Kasumi-1 (cell line): ENCODE measurements at places on chromosomes 7 and 10.

DNA sequence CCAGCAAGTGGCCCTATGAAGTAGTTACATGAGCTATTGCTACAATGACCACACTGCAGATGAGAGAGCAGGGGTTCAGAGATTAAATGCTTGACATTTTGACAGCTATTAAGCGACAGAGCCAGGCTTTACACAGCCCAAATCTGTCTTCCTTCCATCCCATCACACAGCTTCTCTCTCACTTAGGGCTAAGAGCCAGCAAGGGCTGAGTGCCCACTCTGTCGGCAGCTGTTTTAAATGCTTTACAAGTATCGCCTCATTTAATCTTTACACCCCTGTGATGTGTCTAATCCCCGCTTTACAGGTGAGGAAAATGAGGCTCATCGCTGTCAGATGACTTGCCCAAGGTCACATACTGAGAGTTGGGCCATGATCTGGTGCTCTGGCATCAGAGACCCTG lies 15.2 kb upstream of the OPALIN start:
- DNase-seq, result no peak

DNA sequence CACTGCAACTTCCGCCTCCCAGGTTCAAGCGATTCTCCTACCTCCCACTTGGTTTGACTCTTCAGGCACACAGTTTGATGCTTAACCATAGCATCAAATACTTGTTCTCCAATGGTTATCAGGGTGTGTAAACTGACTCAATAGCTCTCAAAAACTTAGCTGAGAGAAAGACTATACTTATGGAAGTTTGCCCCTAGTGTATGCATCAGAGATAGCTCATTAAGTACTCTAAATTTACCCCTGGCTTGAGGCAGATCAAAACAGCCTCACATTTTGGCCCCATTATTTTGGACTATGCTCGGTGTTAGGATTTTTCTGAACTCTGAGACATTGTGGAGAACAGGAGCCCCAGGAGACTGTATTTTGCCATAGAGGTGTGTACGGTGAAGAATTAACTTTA lies 40.8 kb upstream of the SLC35B4 start:
- peak; percentile 32 for DNase-seq

DNA sequence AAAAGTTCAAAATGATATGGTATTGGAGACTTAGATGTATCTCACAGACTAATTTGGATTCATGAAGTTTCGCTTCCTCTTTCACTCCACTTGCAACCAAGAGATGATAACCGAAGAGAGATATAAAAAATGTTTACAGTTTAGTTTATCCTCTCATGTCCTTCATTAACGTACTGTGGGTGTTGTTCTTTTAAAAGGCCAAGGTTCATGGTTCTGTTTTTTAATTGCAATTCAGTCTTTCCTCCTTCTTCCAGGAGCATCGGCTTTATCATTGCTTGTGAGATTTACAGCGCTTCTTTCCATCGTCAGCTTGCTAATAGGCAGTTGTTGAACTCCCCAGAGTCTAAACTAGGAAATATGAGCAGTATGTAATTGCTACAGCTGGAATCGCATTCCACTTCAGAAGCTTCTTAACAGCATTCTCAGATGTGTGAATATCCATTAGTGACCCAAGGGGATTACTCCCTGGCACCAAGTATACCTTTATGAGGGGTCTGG lies 75.9 kb upstream of the HGF start:
- peak; percentile 29 for DNase-seq

GRCh38 chr10:71975871-71976725 lies 11.9 kb downstream of the CHST3 start:
- DNase-seq, result no peak

DNA sequence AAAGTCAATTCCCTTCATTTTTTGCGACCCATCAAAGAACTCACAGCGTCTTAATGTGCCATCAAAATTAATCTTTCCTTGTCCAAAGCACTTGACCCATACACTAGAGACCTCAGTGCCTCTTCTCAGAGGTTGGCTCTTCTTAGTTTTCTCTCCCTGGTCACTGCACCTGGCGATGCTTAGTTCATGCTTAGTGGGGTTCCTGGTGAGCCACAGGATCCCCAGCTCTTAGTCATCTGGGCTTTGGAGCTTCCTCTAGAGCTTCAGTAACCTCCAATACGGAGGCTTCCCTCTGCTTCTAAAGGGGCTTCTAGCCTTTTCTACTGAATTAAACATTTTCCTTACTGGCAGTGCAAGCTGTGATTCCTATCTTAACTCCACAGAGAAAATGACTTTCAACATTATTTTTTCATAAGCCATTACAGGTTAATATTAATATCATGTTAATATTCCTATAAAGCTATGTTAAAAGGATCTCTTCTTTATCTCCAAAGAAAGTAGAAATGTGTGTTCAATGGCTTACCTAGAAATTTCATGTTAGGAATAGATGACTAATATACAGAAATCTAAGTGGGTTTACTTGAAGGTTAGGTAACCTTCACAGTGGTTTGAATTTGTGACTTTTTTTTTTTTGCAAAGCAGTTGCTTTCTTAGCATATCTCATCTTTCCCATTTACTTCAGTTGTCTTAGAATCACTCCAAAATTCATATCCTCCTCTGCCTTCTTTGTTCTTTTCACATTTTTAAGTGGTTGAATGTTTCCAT lies 295.2 kb downstream of the CAMK1D start:
- no peak for DNase-seq

- peak; percentile 80 for DNase-seq
Observed at GRCh38 chr7:102426268-102427018, 6.9 kb upstream of the ORAI2 start.

GRCh38 chr10:35384265-35384868 lies 48.1 kb downstream of the CCNY start:
- DNase-seq, result no peak

DNA sequence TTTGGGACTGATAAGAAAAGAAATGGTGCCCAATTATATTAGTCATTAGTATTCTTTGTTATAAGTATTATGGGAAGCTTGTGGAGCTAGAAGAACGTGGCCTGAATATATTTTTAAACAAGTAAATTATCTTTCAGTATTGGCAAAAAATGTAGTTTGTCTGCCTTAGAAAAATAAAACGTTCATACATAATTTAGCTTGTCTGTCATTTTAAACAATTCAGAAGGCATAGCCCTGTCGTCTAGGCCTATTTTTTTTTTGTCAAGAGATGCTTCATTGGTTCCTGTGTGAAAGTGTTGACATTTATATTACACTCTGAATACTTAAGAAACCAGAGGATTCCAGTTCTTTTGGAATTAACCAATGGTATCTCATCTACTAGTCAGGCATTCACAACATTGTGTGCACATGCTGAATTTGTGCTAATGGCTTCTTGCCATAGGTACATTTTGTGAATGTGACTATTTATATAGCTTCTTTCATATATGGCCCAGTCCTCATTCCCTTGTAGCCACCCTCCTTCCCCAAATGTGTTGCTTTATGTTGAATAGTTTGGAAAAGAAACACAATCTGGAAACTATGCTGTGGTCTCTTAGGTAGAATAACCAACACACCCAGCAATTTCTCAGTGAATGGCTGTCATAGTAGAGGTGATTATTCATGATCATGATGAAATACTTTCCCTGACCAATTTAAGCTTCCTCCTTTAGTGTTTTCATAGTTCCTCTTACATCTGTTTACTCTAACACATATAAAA lies 435.8 kb downstream of the EXOC4 start:
- DNase-seq, result peak; percentile 12
